LNCaP clone FGC (cell line): ENCODE measurements at places on chromosomes 12 and 14.

DNA sequence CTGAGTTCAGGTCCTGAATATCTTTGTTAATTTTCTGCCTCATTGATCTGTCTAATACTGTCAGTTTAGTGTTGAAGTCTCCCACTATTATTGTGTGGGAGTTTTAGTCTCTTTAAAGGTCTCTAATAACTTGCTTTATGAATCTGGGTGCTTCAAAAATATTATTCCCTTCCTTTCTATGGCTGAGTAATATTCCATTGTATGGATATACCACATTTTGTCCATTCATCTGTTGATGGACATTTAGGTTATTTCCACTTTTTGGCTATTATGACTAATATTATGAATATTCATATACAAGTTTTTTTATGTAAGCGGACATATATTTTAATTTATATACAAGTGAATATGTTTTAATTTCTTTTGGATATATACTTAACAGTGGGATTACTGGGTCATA is 82.7 kb downstream of the SDR9C7 start:
- DNase-seq: no peak

DNA sequence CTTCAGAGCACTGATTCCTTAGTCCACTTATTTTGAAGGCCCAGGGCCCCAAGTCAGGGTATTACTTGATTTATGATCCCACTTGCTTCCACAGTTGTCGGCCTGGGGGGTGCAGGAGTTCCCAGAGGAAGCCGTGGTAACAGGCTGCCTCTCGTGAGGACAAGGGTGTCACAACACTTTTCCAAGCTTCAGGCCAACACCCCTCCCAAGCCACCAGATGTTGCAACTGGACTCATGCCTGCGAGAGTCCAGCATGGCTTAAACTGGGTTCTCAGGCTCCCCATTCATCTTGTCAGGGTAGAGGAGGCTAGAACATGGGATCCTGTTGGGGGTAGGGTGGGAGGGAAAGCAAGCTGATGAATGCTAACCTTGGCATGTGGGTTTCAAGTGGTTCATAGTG is 56.1 kb downstream of the BMP4 start:
- DNase-seq: no peak

- no peak for DNase-seq
These were observed 190.2 kb upstream of the SLC38A2 start for GRCh38 chr12:46562625-46563225.

DNA sequence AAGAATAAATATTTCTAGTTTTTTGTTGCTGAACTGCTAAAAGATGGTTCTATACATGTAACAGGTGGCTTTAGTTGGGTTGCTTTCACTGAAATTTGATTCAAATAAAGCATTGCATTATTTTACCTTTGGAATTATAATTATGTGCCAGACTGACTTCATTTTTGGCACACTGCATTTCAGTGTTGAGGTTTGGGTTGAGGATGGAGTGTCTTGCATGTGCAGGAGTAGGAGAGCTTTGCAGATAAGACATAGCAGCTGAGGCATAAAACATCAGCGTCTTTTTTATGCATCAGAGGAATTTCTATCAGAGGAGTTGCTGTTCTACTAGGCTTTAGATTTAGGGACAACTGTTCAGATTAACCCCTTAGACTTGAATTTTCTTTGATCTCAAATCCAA is 17.2 kb downstream of the SAMD4A start:
- DNase-seq: no peak
